Melanocyte of skin (primary cell): ENCODE measurements at places on chromosomes 2 and 18. TPM values are rescaled to one million over a fixed set of nuclear protein-coding genes. Genes with fewer than 3 reads are reported as not detected.

The ANKRD53 gene
- 0.46 and 0.67 TPM in 2 replicates for total RNA-seq

The CNGA3 gene
- not detected in 2 replicates for total RNA-seq

The RAB17 gene
- total RNA-seq = 17.2 and 59.6 TPM in 2 replicates

The MYO5B gene
- total RNA-seq = under 0.01 and 0.15 TPM in 2 replicates

The SPATA3 gene
- total RNA-seq = not detected in 2 replicates

The DES gene
- total RNA-seq = under 0.01 TPM in 1 of 2 replicates, not detected in the other

The SCN9A gene
- 0.69 and 2.5 TPM in 2 replicates for total RNA-seq

The ATP6V1C2 gene
- total RNA-seq = under 0.01 and 0.46 TPM in 2 replicates

The CCBE1 gene
- 1.5 TPM in 1 of 2 replicates, not detected in the other for total RNA-seq

The IL18R1 gene
- total RNA-seq = 0.33 TPM in 1 of 2 replicates, not detected in the other

The TNFAIP6 gene
- total RNA-seq = 5.8 and 66.1 TPM in 2 replicates

The ACADL gene
- not detected in 2 replicates for total RNA-seq

The ALPP gene
- not detected in 2 replicates for total RNA-seq

The KIAA2012 gene
- total RNA-seq = not detected in 2 replicates

The SS18 gene
- total RNA-seq = 125 and 148 TPM in 2 replicates

The SKOR2 gene
- not detected in 2 replicates for total RNA-seq

The SERPINB2 gene
- total RNA-seq = 2.2 and 2.4 TPM in 2 replicates

The STON1 gene
- total RNA-seq = 0.33 and 1.4 TPM in 2 replicates

The CYP26B1 gene
- not detected in 2 replicates for total RNA-seq

The RAD51AP2 gene
- total RNA-seq = not detected in 2 replicates
